ENCODE measurements at places on chromosomes 3 and 15.

DNA sequence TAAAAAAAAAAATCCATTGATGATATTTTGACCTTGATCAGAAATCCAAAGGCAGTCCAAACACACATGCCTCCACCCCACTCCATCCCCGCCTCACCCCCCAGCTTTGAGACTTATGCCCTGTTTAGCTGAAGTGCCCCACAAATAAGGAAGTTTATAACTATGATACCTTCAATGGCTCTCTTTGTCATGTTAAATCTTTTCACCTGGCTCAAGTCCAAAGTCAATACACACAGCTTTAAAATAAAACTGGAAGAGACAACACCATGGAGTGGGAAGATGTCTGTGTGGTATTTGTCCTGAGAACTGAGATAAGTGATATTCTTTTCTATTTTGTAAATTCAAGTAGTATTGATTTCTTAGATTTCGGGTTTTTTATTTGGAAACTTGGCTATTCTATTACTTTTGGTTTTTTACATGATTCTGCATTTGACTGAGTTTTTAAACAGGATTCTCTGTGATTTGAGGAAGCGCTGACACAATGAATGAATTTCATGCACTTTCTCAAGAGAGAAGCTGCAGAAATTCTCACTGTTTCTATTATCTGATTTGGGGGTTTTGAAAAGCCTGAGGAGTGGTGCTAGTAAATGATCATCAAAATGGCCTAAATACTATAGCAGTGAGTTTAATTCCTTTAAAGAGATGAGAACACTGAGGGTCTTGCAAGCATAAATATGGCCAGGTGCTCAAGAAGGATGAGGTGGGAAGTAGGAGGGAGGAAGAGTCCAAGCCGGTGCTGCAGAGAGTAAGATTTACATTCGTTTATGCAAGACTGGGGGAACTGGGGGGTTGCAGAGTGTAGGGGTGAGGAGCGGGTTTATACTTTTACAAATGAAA, 5.2 kb downstream of the FOXB1 start:
- peak; percentile 61 for DNase-seq

DNA sequence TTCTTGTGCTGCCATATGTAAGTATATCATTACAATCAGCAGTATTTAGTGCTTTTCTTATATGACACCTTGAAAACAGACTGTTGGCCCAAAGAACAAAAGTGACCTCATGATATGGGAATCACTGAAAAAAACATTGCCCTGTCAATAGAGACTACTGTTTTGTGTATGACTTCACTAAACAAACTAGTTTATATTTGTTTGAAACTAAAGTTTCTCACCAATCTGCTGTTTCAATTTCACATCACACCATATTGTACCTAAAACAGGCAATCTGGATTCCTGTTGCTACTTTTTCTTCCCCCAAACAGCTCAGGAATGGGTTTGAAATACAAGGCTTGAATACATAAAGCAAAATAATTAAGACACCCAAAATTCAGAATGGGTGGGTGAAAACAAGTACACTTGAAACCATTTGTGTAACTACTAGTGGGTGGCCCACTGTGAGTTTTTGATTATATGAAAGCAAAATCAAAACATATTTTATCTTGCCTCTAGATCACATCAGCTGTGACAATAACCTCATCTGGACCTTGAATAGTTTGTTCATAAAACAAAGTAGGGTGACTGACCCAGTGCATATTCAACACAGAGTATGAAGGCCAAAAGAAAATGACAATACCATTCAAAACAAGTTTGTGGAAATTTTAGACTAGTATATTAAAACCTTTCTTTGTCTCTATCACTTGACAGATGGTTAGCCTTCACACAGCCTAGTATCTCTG, 5.9 kb downstream of the ZBTB20 start:
- no peak for DNase-seq

- DNase-seq, result no peak
Observed at GRCh38 chr15:23422099-23422945, 24.7 kb downstream of the GOLGA6L2 start.

DNA sequence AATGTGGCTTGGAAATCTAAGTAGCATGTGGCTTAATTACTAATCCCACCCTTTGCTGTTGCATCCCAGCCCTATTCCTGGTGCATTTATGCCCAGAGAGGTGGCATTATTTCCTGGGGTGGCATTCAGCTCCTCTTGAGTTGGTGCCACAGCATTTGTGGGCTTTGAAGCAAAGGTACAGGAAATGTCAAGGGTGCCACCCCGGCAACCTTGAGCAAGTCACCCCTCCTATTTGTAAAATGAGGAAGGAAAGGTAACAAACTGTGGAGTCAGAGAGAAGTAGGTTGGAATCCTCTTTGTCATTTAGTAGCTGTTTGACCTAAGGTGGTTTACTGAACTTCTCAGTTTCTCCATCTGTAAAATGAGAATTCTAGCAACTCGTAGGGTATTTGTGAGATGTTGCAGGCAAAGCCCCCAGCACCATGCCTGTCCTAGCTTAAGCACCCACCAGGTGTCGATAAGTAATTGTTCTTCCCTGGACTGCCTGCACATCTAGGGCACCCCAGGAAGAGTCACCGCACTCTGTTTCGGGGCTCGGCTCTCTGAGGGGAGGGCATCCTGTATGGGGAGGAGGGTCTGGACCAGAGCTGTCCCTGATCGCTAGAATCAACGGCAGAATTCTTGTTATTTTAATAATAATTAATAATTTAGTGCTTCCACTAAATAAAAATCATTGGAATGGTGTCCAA, 17.1 kb downstream of the ISG20 start:
- no peak for DNase-seq

GRCh38 chr3:142915636-142916035, 26.8 kb upstream of the PCOLCE2 start:
- no peak for DNase-seq

DNA sequence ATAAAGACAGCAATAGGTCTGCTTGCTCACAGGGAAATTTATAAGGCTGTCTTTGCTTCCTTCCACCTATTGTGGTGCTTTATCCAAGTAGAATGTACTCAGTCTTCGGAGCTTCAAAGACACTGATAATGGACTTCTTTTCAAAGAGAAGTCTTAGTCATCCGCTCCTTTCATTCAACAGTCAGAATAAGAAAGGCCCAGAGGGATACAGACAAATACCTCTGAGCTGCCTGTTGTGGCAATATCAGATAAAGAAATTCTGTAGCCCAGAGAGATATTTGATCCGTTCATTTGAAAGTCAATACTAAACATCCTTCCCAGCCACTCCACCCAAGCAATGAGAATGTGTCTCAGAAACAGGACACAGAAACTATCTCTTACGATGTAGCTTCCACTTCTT, 110.0 kb downstream of the FHIT start:
- DNase-seq, result no peak

DNA sequence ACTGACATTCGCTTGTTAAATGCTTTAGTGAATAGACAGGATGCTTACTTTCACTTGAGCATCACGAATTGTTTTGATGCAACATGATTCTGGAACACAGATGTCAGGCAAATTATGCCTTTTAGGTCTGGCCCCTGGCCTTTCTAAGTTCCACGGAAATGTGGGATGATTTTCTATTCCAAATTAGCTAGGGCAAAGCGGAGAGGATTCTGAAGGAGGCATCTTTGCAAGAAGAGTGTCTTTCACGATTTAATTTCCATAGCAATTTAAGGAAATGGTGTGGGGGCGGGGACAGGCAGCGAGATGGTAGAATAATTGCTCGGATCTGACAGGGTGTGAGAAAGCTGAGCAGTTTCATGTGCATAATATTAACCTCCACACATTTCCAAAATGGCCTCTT, 238.5 kb upstream of the KCNMB2 start:
- no peak for DNase-seq

DNA sequence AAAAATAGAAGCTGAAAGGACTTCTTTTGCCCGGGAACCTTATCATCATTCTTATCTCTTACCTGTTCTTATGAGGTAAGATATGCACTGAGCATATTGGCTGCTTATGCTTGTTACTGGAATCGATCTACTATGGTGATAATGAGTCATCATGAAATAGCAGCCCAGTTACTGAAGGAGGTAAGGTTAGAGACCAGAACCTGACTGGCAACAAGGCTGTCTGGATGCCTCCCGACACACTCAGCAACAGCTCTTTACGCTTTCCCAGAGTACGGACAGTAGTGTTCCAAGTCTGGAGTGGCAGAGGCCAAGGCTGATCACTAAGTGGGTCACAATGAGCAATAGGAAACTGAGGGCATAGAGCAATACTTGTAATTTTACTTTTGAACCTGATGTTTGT, 314.1 kb downstream of the NLGN1 start:
- DNase-seq, result no peak

GRCh38 chr3:120741320-120741719, 996 bp downstream of the RABL3 start:
- DNase-seq, result no peak

DNA sequence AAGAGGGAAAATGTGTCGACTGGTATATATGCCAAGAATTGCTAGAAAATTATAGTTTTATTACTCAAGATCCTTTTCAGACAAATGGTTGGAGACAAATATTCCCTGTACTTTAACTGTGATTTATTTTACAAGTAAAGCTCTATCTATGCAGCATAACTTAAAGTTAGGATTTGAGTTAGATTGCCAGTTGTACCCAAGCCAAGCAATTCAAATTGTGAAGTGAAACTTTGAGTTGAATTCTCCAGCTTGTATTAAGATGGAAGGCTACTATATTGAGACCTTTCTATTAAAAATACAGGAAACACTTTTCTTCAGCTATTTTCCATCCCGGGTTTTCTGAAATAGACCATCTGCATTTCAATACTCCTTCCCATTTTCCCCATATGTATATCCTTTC, 333.1 kb upstream of the RBMS3 start:
- DNase-seq, result no peak

GRCh38 chr15:87959080-87959479, 297.5 kb downstream of the NTRK3 start:
- no peak for DNase-seq

DNA sequence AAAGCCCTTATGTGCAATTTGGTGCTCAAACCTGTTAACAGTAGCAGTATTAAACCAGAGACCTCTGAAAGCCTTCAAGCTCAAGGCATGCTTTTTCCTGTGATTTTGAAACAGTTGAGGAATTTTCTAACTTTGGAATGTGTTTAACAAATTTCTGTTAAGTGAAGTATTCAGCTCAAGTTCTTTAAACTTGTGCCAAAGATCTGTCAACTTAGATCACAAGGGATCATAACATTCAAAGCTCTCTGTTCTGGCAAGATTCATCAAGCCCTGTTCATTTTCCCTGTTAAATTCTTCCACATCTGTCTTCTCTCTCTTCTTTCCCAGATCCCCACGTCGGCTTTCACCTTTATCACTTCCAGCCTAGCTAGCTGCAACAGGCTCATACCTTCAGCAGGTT, 28.8 kb upstream of the RYK start:
- no peak for DNase-seq

DNA sequence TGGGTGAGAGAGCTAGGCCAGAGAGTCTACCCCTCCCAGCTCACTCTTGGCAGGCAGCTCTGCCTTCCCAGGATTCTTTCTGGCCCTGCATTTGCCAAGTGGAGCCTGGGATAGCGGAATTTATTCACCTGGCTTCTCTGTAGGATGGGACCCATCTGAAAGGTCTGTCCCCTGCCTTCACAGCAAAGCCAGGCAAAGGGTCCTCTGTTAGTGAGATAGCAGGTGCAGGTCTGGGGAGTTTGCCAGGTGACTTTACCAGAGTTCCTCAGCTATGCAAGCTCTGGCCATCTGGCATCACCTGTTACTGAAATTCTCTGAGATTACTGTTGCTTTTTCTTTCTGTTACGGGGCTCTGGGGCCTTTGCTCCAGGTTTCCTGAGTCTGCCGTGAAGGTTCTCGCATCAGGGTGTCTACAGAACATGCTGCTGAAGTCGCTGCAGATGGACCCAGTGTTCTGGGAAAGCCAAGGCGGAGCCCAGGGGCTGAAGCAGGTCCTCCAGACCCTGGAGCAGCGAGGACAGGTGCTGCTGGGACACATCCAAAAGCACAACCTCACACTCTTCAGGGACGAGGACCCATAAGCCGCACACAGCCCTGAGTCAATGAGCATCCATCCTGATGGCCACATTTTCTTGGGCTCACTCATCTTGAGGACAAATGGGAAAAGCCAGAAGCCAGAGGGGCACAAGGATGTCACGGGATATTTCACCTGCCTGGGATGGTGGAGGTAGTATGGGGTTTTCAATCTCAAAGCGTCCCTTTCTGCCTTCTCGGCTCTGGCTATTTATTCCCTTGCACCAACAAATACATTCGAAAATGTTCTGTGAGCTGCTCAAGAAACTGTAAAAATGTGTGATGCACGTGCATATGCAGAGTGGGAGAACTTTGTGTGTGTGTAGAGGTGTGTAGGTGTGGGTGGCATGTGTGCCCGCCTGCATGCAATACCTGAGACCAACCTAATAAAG, 49.8 kb downstream of the POMGNT2 start:
- DNase-seq, result no peak

DNA sequence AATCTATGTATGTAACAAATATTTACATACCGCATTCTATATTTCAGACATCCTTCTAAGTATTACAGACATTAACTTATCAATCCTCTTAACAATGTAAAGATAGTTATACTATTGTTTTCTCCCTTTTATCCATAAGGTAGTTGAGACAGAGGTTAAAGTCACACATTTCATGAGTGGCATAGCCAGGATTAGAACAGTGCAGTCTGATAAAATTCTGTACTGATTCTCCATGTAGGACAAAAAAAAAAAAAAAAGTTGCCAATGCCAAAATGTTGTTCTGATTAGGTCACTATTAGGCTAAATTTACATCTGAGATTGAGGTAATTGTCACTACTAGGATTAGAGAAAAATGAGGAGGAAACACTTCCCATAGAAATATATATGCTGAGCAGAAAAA, 629.2 kb downstream of the OTOL1 start:
- no peak for DNase-seq

DNA sequence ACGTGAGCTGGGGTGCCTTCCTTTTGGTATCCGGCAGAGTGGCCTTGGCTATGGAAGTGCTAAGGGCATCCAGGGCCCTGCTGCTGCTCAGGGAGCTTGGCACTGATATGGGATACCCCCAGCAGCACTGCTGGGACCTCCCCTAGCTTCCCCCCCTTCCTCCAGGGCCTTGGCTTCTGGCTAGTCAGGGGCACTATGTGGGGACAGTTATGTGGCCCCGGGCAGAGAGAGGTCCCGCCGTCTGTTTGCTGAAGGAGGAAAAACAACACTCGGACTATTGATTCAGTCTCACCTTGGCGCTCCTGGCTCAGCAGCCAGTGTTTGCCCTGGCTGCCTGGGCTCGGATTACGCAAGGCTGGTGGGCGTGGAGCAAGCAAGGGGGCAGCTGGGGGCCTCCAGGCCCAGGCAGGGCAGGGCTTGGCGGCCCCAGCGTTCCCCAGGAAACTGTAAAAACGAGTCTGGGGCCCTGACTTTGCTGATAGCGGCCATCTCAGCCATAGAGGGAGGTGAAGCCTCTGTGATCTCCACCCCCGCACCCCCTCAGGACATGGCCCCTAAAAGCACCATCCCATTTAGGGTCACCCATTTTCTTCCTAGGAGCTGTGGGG, 5.7 kb downstream of the FURIN start:
- DNase-seq, result no peak

GRCh38 chr15:25501828-25502446, 63.1 kb upstream of the UBE3A start:
- DNase-seq, result peak; percentile 54

GRCh38 chr3:141289228-141289772, 57.7 kb downstream of the PXYLP1 start:
- DNase-seq, result no peak

All from LoVo (cell line).